ENCODE measurements at places on chromosomes 11 and 22.

DNA sequence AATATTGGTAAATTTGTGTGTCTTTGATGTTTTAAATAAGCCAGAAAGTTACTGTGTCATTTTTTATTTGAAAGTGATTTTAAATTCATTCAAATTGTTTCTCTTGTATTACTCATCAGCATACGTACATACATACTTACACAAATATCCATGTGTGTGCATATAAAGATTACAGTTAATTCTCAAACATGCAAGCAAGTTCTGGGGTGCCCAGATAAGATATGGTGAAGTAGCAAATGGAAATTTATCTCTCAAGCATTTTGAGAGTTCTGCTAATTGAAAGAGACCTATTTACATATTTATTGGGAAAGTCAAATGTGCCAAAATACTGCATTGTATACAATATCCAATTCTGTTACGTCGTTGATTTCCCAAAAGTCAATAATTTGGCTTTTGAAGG lies 1024.0 kb upstream of the CNTN5 start:
- no peak for DNase-seq

DNA sequence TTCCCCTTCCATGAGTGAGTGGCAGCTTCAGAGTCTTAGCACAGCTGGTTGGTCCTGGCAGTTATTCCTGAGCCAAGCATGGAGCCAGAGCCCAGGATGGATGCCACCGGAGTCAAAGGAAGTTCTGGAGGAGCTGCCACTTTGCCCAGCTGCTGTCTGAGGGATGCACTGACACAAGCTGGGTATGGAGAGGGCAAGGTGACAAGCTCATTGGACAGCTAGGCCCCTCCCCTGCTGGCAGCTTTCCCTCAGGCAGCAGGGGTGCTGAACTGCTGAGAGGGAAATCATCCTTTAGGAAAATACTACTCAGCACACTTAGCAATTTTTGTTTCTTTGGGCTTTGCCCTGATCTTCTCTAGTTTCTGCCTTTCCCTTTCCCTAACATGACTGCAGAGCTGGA lies 99.3 kb upstream of the SESN3 start:
- no peak for DNase-seq

DNA sequence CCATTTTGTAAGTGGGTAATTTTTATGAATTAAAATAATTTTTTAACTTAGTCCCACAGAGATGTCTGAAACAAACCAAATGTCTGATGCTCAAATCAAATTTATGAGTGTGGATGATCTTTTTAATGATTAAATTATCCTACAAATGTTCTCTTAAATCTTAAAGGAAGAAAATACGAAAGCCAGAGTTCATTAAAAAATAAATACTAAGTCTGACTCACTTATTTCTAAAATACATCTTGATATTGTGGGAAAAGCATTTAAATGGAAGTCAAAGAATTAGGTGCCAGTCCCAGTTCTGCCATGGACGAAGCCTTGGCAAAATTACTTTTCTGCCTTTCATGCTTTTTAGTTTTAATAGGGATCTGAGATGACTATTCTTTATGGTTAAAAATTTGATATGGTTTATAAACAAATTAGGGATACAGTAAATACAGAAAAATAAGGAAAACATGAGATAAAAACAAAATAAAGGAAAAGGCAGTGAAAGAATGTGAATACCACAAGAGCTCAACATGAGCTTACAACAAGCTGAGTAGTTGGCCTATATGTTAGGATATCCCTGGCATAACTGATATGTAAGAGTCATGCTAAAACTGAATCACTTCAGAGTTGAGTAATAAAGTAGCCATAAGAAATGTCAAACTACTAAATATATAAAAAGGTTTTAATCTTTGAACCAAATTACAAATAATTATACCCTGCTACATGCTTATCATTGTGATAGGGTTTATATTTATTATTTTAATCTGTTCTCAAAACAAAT lies 9.2 kb downstream of the CCDC34 start:
- DNase-seq = no peak

GRCh38 chr11:59201353-59201752 lies 11.4 kb downstream of the MPEG1 start:
- DNase-seq = no peak

DNA sequence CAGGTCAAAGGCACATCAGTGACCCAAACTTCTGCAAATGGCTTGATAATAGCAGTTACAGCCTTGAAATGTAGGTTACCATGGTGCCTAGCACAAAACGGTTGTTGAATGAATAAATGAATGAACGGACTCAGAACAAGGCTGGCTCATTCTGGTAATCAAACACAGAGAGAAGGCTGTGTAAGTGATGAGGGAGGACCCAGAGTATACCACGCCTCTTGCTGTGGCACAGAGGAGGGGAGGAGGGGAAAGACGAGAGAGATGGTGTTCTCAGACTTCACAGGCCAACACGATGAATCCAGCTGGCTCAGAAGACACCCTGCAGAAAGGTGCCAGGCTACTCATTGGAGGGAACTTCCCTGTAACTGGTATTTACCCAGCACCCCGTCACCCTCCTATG lies 38.3 kb downstream of the PC start:
- DNase-seq = no peak

DNA sequence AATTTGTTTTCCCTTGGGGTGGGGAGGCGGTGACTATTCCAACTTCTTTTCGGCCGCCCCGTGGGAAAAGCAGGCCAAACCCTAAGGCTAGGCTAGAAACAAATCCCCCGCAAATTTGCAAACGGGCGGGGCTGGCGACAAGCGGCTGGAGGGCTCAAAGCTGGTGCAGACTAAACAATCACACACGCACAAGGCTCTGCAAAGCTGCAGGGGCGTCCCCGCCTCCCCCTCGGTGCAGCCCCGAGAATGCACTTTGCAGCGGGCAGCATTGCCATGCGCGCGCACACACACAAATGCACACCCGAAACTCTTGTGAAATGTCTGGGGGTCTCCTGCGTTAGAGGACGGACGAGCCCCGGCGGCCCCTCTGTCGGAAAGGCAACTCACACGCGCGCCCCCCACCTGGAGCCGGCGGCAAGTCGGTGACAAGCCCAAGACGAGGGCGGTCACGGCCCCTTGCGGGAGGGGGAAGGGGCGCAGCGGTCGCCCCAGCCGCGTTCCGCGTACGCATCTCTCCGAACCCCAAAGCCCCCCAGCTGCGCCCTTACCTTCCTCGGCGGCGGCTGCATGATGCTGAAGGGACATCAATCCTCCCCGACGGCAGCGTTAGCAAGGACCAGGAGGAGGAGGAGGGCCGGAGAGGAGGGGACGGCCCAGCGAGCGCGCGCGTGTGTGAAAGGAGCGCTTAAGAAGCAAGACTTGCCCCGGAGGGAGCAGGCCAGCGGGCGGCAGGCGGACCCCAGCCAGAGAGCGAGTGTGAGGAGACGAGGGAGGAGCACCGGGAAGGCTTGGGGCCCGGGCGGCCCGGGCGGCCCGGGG lies 600 bp downstream of the FCHSD2 start:
- peak; percentile 69 for DNase-seq

GRCh38 chr11:65712633-65713076 lies 603 bp downstream of the KAT5 start:
- DNase-seq = no peak

DNA sequence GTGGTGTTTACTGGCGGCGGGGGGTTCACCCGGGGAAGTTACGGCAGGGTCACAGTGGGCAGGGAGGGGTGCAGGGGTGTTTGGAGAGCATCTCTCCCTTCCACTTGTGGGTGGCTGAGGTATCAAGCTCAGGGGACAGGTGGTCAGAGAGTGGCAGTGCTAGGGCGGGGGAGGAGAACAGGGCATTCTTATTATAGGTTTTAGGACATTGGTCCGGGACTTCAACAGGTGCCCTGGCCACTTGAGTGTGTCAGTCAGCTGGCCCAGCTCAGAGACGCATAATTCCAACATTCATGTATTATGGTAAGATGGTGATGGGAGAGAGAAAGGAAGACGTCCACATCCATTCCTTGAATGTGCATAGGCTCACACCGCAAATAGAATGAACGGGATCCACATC lies 101.7 kb downstream of the TEAD1 start:
- DNase-seq = no peak

- no peak for DNase-seq
These were observed 11.6 kb upstream of the OOSP4B start for GRCh38 chr11:60005360-60005759.

- DNase-seq = no peak
These were observed 24.3 kb downstream of the AMOTL1 start for GRCh38 chr11:94792451-94792850.

DNA sequence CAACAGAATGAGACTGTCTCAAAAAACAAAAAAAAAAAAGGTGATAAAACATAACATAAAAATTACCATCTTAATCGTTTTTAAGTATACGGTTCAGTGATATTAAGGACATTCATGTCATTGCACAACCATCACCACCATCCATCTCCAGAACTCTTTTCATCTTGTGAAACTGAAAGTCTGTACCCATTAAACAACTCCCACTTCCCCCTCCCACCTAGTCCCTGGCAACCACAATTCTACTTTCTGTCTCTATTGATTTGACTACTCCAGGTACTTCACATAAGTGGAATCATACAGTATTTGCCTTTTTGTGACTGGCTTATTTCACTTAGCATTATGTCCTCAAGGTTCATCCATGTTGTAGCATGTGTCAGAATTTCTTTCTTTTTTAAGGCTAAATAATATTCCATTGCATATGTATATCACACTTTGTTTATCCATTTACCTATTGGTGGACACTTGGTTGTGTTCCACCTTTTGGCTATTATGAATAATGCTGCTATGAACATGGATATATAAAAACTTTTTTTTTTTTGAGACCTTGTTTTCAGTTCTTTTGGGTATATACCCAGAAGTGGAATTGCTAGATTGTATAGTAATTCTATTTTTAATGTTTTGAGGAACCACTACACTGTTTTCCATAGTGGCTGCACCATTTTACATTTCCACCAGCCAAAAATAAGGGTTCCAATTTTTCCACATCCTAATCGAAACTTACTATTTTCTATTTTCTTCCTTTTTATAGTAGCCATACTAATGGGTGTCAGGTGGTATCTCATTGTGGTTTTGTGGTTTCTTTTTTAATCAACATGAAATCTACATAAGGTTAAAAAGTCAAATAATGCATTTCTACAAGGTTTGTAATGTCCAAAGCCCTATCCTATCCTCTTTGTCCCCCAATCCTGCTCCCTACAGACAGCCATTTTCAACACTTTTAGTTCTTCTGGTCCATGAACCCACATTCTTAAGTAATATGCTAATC lies 23.4 kb upstream of the PIK3C2A start:
- DNase-seq = peak; percentile 62

DNA sequence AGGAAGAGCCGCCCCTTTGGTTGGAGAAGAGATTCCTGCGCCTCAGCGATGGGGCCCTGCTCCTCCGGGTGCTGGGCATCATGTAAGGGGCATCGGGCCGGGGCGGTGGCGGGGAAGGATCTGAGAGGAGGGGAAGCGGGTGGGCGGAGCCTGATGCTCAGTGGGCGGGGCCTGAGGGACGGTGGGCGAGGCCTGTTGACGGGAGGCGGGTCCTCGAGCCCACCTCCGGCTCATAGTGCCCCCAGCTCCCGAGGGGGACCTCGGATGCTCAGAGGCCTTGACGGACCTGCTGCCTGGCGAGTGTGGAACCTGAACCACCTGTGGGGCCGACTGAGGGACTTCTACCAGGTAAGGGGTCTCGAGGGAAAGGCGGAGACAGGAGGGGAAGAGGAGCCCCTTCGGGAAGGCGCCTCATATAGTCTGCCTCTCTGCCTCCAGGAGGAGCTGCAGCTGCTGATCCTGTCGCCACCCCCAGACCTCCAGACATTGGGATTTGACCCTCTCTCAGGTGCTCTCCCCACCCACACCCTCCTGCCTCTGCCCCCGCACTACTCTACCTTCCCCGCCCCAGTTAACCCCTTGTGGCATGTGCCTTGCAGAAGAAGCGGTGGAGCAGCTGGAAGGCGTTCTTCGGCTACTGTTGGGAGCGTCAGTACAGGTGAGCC lies 799 bp downstream of the CCDC88B start:
- DNase-seq = peak; percentile 90

DNA sequence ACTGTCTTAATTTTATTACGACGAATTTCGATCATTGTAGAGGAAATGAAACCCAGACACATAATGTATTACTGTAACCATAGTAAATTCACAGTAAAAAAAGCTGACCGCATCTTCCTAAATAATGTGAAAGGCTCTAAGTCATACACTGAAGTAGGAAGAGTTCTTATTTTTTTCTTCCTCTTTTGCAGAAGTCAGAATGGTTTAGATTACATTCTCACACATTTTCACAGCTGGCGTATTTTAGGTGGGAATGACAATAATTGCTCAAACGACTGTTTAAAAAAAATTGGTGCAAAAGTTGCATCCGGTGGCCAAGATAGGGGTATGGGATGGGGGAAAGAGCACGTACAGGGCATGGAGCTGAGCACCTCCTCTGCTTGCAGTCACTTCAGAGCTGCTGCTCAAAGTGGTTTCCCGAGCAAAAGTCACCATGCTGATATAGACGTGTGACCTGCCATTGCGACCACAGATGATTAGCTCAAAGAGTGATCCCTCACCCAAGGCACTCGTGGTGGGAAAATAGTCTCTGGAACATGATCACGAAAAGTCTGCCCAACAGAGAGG lies 35.3 kb downstream of the MMP13 start:
- DNase-seq = no peak

DNA sequence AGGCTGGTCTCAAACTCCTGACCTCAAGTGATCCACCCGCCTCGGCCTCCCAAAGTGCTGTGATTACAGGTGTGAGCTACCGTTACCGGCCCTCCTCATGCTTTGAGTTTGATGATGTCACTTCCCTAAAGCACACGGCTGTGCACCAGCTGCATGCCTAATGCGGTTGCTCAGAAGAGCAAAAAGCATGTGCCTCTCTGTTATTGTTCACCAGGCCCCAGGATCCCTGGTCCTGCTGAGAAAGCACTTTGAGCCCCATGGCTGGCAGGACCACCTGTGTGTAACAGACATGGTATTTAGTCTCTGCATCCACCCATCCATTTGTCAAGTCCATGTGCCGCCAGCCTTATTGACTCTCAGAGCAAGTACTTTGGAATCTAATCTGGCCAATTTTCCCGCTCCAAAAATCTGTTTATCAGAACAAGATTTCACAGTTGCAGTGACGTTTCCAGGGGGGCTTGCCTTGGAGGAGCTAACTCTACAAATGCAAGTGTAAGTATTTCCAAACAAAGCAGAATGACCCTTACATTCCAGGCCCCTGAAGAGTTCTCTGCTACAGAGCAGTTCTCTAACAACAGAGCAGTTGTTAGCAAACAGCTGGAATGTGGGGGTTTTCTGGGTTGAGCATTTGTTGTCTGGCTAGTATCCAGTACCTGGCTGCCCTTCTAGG lies 89.4 kb downstream of the LDLRAD3 start:
- DNase-seq = no peak

DNA sequence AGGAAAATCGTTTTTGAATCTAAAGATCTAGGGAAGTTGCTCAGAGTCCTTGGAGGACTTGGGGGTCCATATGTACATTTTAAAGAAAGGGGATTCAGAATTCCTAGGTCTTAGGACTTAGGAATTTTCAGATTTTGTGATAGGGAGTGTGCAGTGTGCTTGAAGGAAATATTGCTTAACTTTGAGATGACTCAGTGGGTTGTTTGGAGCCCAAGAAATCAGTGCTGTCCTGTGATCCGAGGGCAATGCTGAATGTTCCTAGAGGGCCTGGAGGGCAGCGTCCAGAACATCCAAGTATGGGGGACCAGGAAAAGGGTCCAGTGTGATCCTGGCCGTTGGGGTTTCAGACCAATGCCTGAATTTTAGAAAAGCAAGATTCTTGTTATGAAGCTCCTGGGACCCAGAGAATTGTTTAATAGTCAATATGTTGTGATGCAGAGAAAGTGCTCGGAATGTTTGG lies 3.1 kb upstream of the IGF2 start:
- no peak for DNase-seq

Data from activated CD4-positive, alpha-beta T cell treated with anti-CD3 and anti-CD28 coated beads for 48 hours (primary cell).